ENCODE measurements at places on chromosomes 1 and 21.

DNA sequence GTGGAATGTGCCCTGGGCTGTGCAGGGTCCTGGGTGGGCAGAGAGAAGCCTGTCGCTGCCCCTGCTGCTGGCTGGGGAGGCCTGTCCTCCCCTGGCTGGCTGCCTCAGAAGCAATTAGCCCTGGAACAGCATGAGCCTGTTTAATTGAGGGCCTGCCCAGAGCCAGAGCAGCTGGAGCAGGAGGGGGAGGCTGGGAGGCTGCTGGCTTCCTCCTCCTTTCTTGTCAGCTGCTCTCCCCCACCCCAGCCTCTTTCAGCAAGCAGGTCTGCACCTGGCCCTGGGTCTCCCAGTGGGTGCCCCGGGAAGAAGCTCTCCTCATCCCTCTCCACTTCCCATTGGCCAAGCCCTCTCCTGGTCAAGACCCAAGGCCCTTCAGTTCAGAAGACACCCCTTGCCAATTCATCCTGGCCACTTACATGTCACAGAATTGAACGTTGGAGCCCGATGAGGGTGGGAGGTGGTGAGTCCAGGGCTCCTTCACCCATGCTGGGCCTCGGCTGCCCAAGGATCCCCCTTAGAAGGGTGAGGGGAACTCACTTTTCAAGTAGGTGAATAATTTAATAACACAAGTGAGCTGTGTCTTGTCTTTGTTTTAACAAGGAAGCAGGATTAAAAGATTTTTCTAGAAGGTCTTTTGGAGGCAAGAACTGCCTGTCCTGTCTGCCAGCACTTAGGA lies 13.2 kb downstream of the AMPD2 start:
- DNase-seq = no peak

DNA sequence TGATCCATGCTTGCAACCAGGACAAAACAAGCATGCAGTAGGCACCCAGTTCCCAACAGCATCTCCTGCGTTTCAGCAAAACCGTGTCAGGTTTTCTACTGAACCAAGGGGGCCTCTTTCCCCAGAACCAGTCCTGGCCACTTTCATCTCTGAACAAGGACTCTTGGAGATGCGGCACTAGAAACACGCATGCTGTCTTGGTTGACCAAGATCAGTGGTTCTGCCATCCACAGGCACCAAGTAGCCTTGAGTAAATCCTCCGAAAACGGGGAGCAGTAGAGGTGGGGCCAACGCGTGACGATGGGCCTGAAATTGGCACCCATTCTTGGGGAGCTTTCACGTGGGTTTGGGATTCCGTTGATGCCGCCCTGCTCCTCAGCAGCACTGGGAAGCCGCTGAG lies 62.5 kb upstream of the AJAP1 start:
- no peak for DNase-seq

GRCh38 chr1:206469933-206470691 lies at the start of gene IKBKE:
Gene IKBKE (plus strand): TSS chr1:206470476. CDS start chr1:206473228, 2,752 bp downstream.
- DNase-seq = peak; percentile 60

- no peak for DNase-seq
Measured at GRCh38 chr1:193680247-193680923, 494.0 kb upstream of the B3GALT2 start.

- no peak for DNase-seq
Measured at GRCh38 chr1:90507173-90507572, 209.9 kb downstream of the BARHL2 start.

GRCh38 chr1:8889925-8890785 lies 11.7 kb upstream of the ENO1 start:
- DNase-seq = no peak

DNA sequence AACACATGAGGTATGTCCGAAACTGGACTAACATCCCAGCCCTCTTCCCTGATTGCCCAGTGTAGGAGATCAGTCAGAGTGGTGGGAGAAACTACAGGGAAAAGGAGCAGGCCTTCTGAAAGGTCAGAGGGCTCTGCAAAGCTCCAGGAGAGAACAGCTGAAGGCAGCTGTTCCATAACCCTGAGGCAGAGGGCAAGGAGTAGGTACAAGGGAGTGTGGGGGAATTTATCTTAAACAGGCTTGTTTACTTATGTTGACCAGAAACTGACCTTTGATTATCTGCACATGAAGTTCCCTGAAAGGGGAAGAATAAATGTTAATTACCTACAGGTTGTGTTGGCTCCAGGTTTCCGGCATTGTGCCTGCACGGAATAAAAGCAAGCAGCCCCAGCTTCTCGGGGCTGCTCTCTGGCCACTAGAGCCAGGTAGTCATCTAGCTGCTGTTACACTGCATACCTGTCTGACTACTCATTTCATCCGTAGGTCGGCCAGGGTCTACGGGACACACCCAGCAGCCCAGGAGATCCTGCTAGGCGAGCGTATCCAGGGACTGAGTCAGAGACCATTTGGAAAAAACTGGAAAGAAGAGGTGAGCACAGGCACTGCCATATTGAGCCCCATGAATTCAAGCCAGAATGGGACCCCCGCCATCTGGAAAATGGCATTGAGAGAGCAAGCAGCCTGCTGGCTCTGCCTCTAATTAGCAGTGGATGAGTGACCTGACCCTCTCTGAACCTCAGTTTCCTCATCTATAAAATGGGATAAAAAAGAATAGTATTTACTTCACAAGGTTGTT lies 14.9 kb upstream of the PAQR7 start:
- DNase-seq = no peak

- no peak for DNase-seq
Measured at GRCh38 chr21:14384453-14384852, 1.5 kb upstream of the HSPA13 start.

- peak; percentile 65 for DNase-seq
Measured at GRCh38 chr1:34162852-34163766, 1.9 kb downstream of the CSMD2 start.

GRCh38 chr1:27536010-27536757 lies 46.2 kb upstream of the WASF2 start:
- no peak for DNase-seq

GRCh38 chr1:206961668-206962067 lies 8.6 kb downstream of the FCAMR start:
- DNase-seq = no peak
